Cortex of kidney (tissue), 1 donor: ENCODE measurements at places on chromosomes 7 and 10.

DNA sequence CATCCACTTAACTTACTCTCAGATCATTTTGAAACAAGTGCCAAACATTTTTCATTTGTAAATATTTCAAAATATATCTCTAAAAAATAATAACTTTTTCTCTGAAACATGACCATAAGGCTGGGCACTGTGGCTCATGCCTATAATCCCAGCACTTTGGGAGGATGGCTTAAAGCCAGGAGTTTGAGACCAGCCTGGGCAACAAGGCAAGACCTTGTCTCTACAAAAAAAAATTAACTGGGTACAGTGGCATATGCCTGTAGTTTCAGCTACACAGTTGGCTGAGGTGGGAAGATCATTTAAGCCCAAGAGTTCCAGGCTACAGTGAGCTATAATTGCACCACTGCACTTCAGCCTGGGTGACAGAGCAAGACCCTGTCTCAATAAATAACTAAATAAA lies 36.4 kb downstream of the USP54 start:
- DNase-seq = no peak

- no peak for DNase-seq
Measured at GRCh38 chr7:148480479-148481146, 110.0 kb upstream of the C7orf33 start.

GRCh38 chr10:133453516-133454203 lies at the start of gene SCART1:
Gene SCART1 (plus strand): TSS chr10:133453945. CDS start chr10:133453998, 53 bp downstream.
- no peak for DNase-seq

- no peak for DNase-seq
Measured at GRCh38 chr7:108684629-108685028, 115.0 kb downstream of the DNAJB9 start.

DNA sequence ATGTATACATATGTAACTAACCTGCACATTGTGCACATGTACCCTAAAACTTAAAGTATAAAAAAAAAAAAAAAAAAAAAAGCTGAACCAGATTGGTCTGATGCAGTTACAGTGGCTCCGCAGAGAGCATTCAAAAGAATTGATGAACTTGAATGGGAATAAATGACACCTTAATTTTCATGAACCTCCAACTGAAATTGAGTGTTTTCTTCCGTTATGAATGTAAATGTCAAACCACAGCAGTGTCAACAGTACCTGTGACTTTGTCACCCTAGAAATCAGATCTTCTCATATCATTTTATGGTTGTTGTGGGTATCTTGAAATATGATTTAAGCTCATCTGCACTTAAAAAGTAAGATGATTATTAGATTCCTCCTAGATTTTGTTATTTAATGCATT lies 32.7 kb upstream of the SRGN start:
- no peak for DNase-seq

GRCh38 chr10:69916118-69916517 lies 114.4 kb downstream of the COL13A1 start:
- no peak for DNase-seq

GRCh38 chr7:151895008-151895630 lies 18.2 kb upstream of the PRKAG2 start:
- no peak for DNase-seq

GRCh38 chr7:137074391-137075030 lies 206.1 kb downstream of the CHRM2 start:
- DNase-seq = no peak

DNA sequence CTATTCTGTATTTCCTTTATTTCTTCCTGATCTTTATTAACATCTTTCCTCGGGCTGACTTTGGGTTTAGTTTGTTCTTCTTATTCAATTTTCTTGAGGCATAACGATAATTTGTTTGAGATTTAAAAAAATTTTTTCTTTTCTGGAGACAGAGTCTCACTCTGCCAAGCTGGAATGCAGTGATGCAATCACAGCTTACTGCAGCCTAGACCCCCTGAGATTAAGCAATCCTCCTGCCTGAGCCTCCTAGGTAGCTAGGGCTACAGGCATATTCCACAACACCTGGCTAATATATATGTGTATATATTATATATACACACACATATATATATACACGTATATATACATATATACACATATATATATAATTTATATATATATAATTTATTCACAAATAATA lies 540.2 kb downstream of the NXPH1 start:
- DNase-seq = no peak

- no peak for DNase-seq
Measured at GRCh38 chr7:158313931-158314330, 273.7 kb downstream of the PTPRN2 start.

GRCh38 chr7:45690762-45691150 lies 116.6 kb downstream of the ADCY1 start:
- no peak for DNase-seq

DNA sequence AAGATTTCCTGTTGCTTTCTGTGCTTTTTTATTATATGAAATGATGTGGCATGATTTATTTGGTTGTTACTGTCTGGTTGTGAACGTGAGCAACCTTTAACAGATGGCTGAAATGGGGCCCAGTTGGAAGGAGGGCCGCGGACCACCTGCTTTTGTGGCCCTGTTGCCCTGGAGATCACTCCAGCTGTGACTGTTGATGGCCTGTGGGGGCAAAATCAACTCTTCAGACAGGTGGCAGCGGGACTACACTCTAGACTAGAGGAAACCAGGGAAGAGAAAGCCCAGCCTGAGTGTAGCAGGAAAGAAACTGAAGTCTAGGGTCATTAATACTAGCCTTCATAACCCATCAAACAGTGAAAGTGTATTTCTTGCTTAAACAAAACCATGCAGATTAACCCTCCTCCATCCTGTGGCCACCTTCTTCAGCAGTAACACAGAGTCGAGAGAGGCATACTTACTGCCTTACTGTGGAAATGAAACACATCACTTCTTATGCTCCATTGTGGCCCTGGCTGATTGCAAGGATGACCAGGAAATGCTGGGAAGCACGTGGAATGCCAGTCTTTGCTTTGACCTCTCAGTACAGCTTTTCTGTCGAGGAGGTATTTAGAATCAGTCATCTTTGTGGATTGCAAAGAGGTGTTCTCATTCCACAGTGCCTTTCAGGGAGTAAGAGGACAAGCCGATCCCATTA lies 80.5 kb downstream of the CCNY start:
- no peak for DNase-seq

DNA sequence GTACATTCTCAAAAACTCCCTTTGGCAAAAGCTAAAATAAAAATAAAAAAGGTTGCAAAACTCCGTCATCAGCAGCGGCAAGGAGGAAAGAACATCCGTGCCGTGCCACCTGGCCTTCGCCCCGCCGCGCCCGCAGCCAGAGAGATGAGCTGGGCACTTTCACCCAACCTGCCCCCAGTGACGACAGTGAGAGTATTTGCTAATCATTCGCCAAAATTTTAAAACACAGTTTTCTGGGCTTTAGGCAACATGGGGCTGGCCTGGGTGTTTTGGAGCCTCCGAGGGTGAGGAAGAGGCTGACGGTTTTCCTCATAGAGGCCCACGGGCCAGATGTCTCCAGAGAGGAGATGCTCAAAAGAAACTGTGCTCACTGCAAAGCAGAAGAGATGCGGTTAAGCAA lies 128.2 kb downstream of the PRKAG2 start:
- DNase-seq = no peak

GRCh38 chr10:13087986-13088618 lies 11.9 kb upstream of the OPTN start:
- no peak for DNase-seq

DNA sequence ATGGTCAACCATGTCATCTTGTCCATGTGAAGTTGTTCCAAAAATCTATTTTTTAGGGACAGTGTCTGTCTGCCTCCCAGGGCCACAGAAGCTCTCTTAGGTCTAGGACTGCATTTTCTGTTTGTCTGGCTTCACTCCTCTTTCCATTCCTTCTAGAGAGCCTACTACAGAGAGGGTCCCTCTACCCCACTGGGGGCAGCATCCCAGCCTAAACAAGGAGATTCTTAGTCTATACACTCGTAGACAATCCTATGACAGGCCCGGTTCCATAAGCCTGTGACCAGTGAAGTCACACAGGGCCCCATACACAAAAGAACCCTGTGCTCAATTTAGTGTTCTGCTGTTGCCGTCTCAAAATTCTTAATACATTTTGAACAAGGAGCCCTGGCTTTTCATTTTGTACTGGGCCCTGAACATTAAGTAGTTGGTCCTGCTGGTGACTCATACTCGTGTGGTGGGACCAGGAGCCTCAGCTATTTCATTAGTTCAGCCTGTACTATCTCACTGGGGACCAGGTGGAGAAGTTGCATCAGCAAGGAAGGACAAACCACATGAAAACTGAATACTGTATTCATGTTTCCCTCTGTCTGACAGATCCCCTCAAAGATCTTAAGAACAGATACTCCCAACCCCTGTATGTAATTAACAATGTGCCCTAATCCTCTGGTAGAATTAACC lies 23.5 kb upstream of the FAM180A start:
- DNase-seq = no peak

GRCh38 chr10:128130051-128130450 lies 3.8 kb upstream of the MKI67 start:
- no peak for DNase-seq

DNA sequence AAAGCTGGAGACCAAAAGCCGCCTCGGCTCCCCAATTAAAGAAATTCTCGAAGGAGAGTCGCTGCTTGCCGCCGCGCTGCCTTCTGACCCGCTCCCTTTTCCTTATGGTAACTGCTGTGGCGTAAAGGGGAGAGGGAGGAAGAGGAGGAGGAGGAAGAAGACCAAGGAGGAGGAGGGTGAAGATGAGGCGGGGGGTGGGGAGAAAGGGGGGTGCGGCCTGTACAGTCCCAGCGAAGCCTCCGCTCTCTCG lies 388 bp downstream of the CNOT4 start:
- no peak for DNase-seq

DNA sequence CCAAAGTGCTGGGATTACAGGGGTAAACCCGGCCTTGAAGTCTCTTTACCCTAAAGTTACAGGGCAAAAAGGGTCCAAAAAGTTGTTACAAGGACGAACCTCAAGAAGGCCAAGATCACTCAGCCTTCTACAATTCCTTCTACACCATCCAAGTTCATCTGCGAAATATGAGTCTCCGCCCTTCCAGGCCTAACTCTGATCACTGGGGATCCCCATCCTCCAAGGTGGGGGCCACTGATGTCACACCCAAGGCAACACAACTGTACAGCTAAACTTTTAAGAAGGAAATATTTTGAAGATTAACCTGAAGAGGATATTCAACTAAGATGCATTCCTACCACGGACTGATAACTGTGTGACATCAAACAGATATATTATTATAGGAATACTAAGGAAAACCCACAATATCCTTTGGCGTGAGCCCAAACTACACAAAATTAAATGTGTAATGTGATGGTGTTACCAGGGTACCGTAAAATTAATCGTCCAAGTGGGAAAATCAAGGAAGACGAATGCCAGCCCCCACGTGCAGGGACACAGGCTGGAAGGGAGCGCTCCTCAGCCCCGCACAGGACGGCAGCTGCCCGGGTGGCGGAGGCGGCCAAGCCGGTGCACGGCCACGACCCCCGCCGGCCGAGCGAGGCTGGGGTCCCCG lies 1.0 kb downstream of the PAXIP1 start:
- DNase-seq = no peak
